ENCODE measurements at places on chromosomes 3 and 15.

DNA sequence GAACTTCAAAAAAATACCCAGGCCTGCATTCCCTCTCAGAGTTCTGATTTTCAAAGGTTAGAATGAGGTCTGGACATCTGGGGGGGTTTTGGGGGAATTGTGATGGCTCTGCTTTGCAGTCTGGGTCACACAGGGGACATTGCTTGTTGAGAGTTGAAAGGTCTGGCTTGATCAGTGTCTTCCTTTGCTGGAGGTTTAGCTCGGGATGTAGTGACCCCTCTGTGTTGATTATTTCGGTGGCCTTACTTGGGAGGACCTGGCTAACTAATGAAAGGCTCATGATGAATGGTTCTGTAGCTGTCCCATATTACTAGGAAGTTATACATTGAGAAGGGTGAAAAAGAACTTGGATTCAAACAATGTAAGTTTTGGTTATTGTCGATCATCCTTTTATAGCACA, 23.7 kb downstream of the TPM1 start:
- DNase-seq = no peak

DNA sequence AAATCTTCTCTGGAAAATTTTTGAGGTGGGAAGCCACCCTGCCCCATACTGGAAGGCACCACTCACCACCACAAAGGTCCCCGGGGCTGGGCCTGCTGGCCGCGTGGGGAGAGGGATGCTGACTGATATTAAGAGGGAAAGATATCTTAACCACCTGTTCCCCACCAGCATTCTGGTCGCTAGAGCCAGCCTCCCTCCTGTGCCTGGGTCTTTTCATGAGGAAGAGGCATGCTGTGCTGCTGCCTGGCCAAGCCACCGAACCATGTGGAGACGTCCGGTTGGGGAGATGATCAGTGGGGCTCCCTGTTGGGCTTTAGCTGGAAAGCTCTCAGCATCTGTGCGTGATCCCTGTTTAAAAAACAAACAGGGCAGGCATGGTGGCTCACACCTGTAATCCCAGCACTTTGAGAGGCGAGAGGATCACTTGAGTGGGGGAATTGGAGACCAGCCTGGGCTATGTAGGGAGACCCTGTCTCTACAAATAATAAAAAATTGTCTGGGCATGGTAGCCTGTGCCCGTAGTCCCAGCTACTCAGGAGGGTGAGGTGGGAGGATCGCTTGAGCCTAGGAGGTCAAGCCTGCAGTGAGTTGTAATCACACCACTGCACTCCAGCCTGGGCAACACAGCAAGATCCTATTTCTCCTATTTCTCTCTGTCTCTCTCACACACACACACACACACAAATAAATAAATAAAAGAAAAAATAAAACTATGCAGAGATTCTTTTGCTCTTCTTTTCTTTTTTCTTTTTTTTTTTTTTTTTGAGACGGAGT, 1.0 kb downstream of the KLHL18 start:
- DNase-seq = peak; percentile 38

DNA sequence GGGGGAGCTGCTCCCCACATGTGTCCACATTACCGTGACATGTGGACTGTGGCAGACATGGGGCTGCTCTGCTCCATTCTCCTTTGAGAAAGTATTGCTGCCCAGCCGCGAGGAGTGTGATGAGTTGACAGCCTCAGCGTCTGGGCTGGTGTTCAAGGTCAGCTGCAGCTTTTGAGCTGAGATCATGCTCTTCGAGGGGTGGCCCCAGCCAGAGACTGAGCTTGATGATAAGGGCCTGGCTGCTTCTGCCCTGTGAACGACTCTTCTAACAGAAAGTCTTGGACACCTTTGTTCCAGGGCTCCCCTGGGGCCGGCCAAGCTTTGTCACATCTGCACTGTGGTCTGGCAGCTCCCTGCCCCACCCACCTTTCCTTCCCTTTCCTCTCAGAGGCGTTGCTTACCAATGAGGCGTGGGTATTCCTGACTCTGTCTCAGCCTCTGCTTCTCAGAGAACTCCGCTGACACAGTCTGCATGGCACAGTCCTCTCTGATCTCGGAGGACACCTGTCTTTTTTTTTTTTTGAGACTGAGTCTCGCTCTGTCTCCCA, 86.6 kb downstream of the CHRD start:
- DNase-seq = peak; percentile 40

DNA sequence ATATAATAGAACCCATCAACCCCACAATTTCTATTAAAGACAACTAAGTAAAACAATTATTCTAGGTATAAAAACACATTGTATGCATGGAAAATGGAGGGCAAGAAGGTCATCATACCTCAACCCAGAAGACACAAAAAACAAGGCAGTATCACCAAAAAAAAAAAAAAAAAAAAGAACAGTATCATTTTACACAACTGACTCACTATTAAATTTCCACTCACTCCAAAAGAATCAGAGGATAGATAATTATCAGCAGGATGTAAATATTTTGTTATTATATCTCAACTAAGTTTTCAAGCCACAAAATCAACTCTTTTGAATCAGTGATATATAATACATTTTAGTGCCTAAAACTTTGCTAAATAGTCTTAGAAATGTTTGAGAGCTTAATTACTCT, 55.0 kb downstream of the CLASP2 start:
- no peak for DNase-seq

GRCh38 chr3:10556312-10556711, 50.9 kb upstream of the ATP2B2 start:
- DNase-seq = no peak

DNA sequence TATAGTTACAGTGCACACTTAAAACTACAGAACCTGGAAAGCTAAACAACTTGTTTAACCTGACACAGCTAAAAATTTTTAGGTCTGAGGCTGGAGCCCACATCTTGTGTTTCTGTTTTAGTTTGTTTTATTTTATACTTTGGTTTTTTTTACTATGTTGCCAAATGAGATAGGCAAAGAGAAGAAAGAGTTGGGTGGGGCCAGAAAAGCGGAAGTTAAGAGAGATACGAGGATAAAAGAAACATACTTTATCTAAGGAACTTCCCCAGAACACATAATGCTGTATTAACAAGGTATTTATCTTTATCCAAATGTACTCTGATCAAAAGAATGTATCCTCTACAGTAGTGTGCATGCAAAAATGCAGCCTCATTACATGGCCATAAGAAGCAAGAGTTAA, 1145.7 kb downstream of the EPHA3 start:
- no peak for DNase-seq

DNA sequence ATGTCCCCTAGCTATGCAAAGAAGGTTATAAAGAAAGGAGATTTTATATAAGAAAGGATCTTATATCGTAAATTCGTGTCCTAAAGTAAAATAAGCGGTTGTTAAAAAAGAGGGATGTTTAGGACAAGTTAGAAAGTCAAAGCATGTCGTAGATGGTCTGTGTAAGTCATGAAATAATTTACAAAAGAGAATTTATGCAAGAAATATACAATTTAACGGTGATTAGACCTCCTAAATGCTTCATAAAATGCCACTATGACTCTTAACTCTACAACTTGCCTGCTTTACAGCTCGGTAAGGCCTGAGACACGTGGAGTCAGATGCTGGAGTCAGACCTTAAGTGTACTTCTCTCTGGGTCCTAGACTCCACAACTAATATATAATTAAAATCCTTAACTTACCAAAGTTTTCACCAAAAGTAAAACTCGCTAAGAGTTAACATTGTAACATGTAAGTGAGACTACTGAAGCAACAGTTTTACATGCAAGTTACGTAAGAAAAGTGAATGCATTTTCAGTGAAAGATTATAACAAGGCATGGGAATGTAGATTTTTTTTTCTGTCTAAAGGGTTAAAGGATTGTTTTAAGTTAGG, 13.3 kb upstream of the SRPRB start:
- no peak for DNase-seq
